ENCODE measurements at places on chromosomes 7 and 10. TPM values are rescaled to one million over a fixed set of nuclear protein-coding genes. Genes with fewer than 3 reads are reported as not detected.

Gene CLDN4
- total RNA-seq: 149 TPM

GRCh38 chr7:129134356-129134987 is 10.0 kb upstream of the TSPAN33 start:
- peak; percentile 95 for ATAC-seq

Gene UCN3
- total RNA-seq: not detected

Gene BICC1
- 0.32 TPM for total RNA-seq

DNA sequence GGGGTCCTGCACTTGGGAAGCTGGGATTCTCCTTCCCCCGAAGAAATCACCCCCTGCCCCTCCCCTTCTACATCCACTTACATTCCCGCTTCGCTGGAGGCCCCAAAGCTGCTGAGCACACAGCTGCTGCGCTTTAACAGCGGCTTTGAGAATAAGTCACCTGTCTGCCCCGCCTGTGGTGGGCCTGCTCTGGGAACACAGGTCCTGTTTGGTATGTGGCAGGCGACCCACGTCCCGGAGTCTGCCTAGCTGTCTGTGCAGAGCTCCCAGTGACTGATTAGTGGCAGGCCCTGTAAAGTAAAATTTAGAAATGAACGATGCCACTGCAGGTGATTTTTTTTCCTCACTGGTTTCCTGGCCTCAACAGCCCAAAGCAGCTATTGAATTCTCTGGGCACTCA is 47.0 kb downstream of the CDH23 start:
- ATAC-seq: no peak

DNA sequence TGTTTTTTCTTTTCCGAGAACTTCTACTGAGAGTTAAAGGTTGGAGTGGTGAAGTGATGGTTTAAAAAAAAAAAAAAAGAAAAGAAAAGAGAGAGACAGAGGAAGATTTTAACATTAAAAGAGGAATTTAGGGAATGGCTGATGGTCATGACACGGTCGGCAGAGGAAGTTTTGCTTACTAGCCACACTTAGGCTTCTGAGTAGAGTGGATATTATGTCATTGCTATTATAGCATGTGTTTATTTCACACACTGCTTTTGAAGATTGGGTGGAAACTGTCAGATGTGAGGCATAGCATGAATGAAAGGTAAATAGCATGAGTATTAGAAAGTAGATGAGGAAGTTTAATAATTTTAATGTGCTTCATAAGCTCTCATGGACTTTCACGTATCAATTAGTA is 2.5 kb downstream of the KAT6B start:
- ATAC-seq: no peak

Gene EEPD1
- total RNA-seq: 2.9 TPM

DNA sequence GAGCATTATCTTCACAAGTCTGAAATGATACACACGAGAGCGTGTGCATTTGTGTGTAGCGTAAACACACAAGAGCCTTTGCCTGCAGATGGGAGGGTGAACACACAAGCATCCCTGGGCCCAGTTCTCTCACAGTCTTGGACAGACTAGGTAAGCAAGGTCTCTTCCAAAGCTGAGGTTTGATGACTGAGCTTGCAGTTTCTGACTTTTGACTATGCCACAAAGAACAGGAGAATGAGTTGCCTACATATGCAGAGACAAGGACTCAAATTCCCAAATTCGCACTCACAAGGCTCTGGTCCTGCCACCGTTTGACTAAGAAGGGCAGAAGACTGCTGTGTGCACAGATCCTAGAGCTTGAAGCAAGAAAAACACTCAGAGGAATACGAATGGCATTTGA is 55.8 kb downstream of the FAM53B start:
- no peak for ATAC-seq

DNA sequence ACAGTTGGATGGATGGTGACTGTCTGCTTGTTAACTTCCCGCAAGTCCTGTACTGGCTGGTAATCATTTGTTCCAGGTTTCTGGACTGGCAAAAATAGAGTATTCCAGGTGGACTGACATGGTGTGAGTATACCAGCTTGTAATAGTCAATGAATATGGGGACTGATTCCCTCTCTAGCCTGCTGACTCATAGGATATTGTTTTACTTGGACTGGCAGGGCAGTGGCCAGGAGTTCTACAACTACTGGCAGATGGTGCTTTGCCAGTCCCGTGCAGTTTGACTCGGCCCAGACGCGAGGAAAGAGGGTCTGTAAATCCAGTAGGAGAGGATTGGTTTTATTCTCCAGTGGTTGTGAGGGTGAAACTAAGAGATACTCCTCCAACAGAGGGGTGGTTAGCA is 78.0 kb downstream of the PRR15 start:
- no peak for ATAC-seq

Gene PPP1R17
- not detected for total RNA-seq

Gene IKZF1
- 2.1 TPM for total RNA-seq

Gene ADIRF
- 46.1 TPM for total RNA-seq

- ATAC-seq: no peak
Observed at GRCh38 chr10:97838091-97838490, 11.6 kb upstream of the GOLGA7B start.

Gene CYP2C18
- total RNA-seq: 27.2 TPM

- no peak for ATAC-seq
Observed at GRCh38 chr10:111085690-111086353, 9.0 kb downstream of the ADRA2A start.

GRCh38 chr10:76695069-76695468 is 942.5 kb downstream of the KCNMA1 start:
- ATAC-seq: no peak
